Astrocyte of the spinal cord (primary cell): ENCODE measurements at places on chromosomes 7 and 10.

GRCh38 chr10:49237985-49238384, 49.8 kb upstream of the TMEM273 start:
- no peak for DNase-seq

- no peak for DNase-seq
Measured at GRCh38 chr10:129694691-129695243, 227.7 kb downstream of the MGMT start.

DNA sequence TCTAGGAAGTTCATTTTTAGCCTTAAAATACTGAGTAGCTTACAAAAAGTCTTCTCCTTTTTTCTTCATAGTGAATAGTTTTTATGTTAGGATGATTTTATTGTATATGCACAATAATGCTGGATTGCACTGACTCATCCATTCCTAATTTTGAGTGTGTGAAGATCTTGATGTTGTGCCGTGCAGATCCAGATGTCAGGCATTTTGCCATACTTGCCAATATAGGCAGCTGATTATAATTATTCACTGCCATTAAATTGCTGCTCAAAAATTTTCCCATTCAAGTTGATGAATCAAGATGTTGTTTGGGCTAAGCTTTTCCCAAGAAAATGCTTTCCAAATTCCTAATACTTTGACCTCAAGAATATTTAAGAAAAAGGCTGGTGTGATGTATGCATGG, 218.3 kb downstream of the AHR start:
- no peak for DNase-seq

DNA sequence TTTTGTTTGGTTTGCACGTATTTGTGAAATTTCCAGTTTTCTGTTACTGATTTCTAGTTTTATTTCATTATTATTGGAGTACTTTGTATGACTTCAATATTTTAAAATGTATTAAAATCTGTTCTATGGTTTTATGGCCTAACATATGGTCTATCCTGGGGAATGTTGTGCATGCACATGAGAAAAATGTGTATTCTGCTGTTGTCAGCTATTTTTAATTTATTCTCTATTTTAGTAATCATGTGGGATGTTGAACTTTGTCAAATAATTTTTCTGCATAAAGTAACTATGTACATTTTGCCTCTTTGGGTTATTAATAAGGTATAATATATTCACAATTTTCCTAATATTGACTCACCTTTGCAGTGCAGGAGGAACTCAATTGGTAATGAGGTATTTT, 46.7 kb downstream of the EBLN1 start:
- no peak for DNase-seq

DNA sequence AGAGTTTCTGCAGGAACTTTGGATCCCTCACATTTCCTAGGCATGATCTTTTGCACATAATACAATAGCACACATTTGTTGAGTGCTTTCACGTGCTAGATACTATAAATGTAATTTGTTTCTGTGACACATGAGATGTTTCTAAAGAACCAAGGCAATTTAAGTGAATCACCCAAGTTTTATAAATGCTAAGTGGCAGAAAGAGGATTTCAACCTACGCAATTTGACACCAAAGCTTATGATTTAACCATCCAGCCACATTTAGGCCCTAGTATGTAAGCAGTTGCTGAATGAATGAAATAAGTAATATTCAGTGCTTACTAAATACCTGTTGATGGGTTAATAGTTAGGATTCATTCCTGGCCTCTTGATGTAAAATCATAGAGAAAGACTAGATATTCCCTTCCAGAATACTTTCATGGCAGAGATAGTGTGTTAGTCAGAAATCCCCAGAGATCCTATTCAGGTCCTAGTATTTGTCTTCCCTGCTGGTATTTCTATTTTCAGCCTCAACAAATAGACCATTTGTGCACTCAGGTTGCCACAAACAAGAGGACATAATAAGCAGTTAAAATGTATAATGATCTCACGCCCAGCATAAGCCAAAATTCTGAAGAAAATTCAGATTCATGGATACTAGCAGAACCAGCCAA, 572.6 kb downstream of the IPMK start:
- DNase-seq: peak; percentile 50

DNA sequence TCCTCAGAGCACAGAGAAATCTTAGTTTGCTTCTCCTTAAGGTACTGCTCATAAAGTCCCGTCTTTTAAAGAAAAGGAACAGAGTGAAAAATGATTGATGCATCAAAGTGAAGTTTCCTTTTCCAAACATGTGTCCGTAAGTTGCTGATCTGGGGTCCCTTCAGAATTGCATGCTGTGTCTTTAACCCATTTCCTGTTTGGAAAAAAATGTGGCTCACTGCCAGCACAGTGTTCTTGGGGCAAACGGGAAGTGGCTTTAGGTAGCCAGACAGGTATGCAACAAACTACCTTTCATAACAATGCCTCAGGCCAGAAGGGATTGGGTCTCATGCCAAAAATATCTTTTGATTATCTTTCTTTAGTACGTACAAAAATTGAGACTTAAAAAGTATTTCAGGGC, 50.9 kb downstream of the TFAM start:
- DNase-seq: no peak

- no peak for DNase-seq
Measured at GRCh38 chr7:126715076-126715475, 537.7 kb downstream of the GRM8 start.

DNA sequence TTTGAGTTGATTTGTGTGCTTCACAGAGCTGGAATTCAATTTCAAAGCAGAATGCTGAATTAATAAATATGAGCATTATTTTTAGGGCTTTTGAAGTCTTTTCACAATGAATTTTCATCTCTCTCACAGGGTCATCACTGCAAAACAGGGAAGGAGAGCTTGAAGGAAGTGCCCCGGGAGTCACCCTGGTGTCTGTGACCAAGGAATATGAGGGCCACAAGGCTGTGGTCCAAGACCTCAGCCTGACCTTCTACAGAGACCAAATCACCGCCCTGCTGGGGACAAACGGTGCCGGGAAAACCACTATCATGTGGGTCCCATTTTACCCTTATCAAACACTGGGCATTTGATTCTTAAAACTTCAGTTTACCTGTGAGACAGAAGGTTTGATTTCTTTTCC, 217.7 kb downstream of the ABCA13 start:
- no peak for DNase-seq

- DNase-seq: peak; percentile 56
Measured at GRCh38 chr7:35185908-35186731, 67.8 kb downstream of the TBX20 start.

DNA sequence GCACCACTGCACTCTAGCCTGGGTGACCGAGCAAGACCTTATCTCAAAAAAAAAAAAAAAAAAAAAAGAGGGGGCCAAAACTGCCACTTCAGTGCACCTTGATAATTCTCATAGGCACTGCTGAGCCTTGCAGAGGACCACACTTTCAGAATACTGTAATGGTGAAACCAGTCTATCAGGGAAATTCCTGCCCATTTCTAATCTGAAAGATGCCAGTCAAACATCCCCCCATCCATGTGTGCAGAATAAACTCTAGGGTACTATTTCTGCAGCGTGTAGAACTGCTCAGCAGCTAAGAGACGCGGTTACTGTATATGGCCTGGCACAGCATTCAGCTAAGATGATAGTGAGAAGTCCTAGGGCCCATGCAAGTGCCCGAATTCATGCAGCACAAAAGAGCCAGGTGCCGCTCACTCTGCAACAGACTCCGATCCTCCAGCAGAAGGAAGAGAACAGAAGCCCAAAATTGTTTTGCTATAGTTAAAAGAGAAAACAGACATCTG, 286.8 kb upstream of the KLF14 start:
- no peak for DNase-seq

DNA sequence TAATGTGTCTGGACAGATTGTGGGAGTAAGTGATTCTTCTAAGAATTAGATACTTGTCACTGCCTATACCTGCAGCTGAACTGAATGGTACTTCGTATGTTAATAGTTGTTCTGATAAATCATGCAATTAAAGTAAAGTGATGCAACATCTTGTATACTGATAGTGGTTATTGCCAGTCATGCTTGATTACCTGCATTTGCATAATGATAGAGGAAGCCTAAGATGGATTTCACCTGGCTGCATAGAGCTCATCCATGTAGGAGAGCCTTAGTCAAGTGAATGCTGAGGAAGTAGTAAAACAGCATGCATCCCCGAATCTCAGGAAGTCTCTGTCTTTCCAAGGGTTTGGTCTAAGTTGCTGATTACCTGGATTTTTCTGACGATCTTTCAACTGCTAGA, 64.2 kb upstream of the CAPZA2 start:
- DNase-seq: no peak

DNA sequence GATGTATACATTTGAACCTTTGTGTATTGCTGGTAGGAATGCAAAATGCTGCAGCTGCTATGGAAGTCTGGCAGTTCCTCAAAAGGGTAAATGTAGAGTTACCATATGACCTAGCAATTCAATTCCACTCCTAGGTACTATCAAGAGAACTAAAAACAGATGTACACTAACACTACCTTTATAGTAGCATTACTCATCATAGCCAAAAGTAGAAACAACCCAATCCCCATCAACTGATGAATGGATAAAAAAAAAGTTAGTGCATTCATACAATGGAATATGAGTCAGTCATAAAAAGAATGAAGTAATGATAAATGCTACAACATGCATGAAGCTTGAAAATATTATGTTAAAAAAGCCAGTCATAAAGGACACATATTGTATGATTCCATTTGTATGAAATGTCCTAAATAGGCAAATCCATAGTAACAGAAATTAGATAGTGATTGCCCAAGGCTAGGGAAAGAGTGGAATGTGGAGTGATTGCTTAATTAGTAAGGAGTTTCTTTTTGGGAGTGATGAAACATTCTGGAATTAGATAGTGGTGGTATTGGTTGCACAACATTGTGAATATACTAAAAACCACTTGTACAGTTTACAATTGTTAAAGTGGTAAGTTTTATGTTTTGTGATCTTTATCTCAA, 96.4 kb upstream of the AOAH start:
- no peak for DNase-seq

DNA sequence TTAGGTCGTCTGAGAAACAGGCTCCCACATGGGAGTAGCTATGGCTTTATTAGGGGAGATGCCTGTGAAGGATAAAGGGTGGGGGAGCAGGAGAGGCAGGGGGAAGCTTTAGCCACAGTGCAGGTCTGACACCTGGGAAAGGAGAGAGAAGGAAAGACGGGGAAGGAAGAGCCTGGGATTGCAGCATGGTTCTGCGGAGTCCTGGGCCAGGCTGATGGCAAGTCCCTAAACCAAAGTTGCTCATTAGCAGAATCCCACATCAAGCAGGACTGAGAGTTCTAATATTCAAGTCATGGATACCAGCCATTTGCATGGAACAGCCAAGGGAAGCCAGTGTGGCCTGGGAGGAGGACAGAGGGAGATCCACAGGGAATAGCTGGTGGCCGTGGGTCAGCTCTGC, 414.8 kb downstream of the RPS24 start:
- no peak for DNase-seq

- DNase-seq: no peak
Measured at GRCh38 chr10:43200538-43201390, 62.5 kb downstream of the CSGALNACT2 start.

GRCh38 chr7:15977663-15978062, 291.2 kb upstream of the MEOX2 start:
- DNase-seq: peak; percentile 57

DNA sequence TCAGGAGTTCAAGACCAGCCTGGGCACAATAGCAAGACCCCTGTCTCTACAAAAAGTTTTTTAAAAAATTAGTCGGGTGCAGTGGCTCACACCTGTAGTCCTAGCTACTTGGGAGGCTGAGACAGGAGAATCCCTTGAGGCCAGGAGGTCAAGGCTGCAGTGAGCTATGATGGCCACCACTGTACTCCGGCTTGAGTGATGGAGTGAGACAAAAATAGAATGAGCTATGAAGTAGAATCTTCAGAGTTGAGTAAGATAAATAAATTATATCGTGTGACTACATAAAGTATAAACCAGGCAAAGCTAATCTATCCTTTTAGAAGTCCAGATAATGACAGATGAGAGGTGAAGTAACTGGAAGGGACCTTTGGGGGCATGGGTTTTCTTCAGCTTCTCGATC, 15.3 kb upstream of the MRPS24 start:
- DNase-seq: no peak

DNA sequence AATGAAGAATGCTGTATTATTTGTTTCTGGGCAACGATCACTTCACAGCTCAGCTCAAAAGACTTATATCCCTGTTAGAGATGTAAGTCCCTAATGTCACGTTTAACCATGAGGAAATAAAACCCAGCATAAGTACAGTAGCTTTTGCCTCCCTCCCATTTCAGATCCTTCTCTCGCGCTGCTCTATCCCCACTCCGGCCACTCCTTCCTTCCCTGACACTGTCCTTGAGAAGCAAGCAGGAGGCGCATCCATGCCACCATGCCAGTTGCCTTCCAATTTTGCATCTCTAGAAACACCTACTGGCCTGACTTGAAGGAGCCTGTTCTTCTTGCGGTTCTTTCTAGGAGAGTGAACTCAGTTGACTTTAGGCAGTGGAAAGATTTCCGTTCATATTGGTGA, 1.2 kb downstream of the FAM180A start:
- no peak for DNase-seq

- DNase-seq: peak; percentile 87
Measured at GRCh38 chr10:69092959-69093850, 5.3 kb downstream of the SRGN start.

DNA sequence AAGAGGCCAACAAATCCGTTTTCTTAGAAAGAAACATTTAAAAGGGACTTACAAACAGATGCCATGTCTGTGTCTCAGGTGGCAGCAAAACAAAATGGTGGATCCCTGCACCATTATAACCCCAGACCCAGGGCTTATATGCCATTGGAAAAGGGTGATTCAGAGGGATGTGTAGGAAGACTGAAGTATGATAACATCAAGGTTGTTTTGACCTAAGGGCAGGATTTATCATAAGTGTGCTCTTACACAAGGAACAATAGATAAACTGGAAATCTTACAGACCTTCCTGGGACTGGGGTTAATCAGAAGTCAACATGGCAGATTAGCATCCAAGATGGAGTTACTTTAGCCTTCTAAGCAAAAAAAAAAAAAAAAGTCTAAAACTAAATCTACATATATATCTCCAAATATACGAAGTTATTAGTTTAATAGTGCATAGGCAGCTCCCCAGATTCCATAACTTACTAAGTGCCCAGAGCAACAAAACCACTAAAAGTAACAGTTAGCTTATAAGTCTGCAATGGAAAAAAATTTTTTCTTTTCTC, 34.3 kb upstream of the WNT16 start:
- DNase-seq: no peak

DNA sequence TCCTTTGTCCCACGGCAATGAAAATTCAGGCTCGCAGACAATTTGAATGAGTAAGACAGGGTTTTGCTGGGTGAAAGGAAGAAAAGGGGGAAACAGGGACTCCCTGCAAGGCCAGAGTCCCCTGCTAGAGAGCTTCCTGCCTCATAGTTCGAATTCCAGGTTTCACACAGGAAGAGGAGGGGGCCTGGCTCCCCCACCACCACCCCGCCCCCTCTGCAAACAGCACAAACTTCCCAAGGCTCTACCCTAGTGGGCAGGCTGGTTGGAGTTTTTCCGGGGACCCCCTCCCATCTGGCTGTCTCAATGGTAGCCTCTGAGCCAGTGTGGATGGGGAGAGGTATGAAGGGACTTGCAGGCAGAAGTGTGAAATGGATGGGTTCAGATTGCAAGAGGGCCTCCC, 57.4 kb upstream of the NEBL start:
- no peak for DNase-seq
